ENCODE measurements at places on chromosomes 5 and 9. TPM values are rescaled to one million over a fixed set of nuclear protein-coding genes. Genes with fewer than 3 reads are reported as not detected.

The PCDHB8 gene
- not detected for total RNA-seq

The LCN15 gene
- total RNA-seq, result not detected

The ANGPTL2 gene
- not detected for total RNA-seq

DNA sequence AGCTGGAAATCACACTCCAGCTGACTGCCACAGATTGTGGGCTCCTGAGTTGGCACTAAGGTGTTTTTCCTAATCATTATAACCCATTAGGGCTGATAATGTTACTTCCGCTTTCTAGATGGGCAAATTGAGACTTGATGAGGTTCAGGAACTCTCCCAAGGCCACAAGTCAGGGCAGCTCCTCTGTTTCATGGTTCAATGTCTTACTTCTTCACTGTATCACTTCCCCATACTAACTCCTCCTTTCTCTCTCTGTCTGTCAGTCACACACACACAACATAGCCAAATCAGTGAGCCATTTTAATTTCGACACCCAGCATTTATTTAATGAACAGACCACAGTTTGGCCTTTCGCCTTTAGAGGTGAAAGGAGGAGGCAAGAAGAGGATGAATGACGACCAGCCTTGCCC is 17.8 kb upstream of the TRAF1 start:
- H3K27me3 ChIP-seq, result no peaks in the 10 kb centered on the region
- no peak for DNase-seq
- H3K36me3 ChIP-seq, result no peaks in the 10 kb centered on the region
- no peak overlapping the region for H3K4me3 ChIP-seq

GRCh38 chr5:32231241-32231640 is 57.1 kb upstream of the GOLPH3 start:
- H3K4me3 ChIP-seq, result no peak overlapping the region
- no peak overlapping the region for H3K27ac ChIP-seq
- no peak for DNase-seq
- H3K36me3 ChIP-seq, result peaks cover 12% of the 10 kb centered on the region
- no peaks in the 10 kb centered on the region for H3K27me3 ChIP-seq
- H3K4me1 ChIP-seq, result peaks cover 7% of the 10 kb centered on the region

Measured in activated naive CD4-positive, alpha-beta T cell treated with anti-CD3 and anti-CD28 coated beads for 36 hours (primary cell).